ENCODE measurements at places on chromosomes 2 and 18. TPM values are rescaled to one million over a fixed set of nuclear protein-coding genes. Genes with fewer than 3 reads are reported as not detected.

GRCh38 chr2:47386551-47386950, 16.4 kb upstream of the MSH2 start:
- no peak for DNase-seq

DNA sequence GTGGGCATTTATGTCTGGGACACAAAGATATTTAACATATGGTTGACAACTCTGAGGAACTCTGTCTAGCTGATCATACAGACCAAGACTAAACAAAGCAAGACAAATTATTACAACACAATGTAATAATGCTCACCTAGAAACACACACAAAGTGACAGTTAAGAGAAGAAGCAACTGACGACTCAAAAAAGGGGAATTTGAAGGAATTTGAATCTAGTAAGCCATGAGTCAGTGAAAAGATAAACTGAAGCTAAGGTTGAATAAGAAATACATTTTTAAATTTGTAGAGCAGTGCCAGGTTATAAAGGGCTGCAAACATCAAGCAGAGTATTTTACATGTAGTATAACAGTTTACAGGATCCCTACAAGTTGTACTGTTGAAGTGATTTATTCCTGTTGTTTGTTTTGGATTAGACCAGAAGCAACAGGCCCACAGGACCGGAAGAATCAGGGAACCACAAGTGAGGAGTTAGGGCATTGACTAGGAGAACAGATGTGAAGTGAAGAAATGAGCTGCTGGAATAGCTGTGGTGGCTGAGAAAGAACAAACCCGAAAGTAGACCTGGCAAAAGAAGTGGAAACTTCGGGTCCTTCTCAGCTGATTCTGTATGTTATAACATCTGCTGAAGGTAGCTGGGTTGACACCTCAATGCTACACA, 35.6 kb downstream of the IFIH1 start:
- DNase-seq, result peak; percentile 51

DNA sequence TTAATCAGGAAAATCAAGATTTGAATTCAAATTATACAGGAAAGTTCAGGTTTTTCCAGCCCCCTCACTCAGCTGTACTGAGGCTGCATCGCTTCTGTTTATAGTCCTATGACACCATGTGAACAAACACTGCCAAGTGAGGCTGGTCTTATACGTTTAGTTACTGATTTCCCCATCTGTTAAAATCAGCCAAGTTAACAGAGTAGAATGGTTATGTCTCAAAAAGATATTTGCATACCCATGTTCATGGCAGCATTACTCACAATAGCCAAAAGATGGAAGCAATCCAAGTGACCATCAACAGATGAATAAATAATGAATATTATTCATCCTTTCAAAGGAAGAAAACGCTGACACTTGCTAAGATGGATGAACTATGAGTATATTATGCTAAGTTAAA, 43.8 kb downstream of the REEP1 start:
- DNase-seq, result peak; percentile 7

Gene CPS1
- total RNA-seq, result 8.0 TPM

Gene BOLL
- not detected for total RNA-seq

DNA sequence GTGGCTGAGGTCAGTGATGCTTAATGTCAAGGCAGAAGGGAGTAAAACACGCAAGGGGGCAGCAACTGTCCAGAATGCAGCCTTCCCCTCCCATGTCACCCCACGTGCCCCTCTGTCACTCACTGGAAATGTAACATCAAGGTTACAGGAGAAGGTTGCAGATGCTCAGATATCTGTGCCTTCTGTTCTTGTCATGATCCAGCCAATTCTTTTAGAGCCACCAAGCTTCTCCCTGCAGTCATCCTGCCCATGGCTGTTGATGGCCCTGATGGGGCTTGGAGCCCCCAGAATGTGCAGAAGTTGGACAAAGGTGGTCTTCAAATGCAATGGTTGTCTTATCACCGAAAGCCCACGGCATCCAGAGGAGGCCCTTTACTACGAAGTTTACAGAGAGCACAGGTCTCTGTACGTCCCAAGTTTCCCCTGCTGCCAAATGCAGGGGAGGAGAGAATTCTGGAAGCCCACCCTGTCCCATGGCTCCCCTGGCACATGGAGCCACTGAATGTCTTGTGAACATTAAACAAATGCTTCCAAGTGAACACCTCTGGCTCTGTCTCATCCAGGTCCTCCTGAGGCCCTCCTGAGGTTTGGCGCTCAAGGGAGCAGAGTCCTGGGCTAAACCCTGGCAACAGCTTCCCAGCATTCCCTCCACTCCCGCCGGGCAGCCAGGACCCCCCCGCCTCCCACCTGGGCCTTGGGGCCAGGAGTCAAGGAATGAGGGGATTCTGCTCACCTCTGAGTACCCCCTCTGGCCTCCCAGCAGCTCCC, 4.5 kb upstream of the GPR55 start:
- DNase-seq, result no peak

- DNase-seq, result peak; percentile 80
Measured at GRCh38 chr2:18500333-18500732, 60.1 kb downstream of the RDH14 start.

DNA sequence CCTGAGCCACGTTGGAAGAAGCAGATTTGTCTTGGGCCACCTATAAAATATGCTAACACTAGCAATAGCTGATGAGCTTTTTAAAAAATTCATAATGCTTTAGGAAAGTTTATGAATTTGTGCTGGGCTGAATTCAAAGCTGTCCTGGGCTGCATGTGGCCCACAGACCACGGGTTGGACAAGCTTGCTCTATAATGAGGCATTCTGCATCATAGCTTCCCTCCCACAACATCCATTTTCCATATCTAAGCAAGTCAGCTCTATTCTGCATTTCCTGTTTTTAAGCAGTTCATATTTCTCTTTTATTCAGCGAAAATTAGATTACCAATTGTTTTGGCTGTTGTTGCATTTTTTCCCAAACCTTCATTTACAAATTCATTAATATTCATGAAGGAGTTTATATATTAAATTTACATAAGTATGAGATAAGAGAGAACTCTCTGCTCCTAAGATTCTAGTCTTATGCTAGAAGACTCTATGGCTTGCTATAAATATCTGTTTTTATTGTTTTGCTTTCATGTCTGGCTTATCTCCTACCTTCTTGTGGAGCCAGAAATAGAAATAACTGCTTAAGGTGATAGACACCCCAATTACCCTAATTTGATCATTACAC, 114.5 kb upstream of the HNRNPA3 start:
- DNase-seq, result no peak

DNA sequence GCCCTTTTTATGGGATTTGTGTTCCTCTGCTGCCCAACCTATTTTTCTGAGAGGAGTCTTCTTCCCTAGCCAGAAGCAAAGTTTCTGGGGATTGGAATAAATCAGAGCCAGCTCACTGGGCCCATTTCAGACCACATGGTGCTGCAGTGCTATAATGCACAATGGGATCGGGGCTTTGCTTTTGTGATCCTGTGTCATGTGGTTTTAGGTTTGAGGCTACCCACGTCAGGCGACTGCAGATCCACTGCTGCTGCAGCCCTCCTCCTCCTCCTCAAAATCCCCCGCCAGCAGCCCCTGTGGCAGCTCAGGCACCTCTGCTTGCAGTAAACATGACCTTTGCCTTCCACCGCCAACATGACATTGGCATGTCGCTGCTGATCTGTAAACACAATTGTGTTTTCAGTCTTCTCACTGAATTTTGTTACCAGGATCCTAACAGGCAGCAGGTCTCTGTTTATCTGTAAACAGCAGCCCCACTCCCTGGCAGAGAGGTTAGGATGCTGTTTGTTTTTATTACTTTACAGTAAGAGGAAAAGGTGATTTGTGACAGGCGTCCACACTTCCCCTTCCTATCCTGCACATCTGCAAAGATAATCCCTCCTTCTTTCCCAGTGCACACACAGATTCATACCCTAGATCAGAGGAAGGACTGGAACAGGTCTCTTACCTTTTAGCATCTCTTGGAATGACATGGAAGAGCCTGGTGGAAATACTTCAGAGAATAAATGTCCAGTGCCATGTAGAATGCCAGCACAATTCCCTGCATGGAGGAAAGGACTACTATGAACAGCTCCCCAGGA, 130.8 kb downstream of the FOXI3 start:
- DNase-seq, result no peak

Gene ST6GAL2
- total RNA-seq, result 120 TPM

DNA sequence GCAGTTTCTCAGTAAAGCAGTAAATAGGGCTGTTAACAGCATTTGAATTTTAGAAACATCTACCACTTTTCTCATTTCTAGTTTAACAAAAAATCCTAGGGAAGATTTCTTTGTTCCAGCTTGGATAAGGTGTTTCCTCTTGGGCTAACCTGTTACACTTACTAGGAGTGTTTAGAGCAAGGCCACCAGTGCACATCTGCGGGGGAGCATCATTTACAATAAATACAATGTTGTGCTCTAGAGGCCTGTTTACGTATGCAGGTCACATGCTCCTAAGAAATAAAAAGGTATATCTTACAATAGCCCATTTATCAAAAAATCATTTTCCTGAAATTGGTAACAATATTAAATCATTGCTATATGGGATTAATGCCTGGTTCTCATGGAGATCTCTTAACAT, 8.1 kb downstream of the ZNF638 start:
- no peak for DNase-seq

Gene KIAA2012
- not detected for total RNA-seq

Gene FBXO15
- 1.2 TPM for total RNA-seq

Gene RGPD3
- 0.10 TPM for total RNA-seq
